HepG2 (cell line): ENCODE measurements at places on chromosomes 6 and 20. TPM values are rescaled to one million over a fixed set of nuclear protein-coding genes. Genes with fewer than 3 reads are reported as not detected.

The SLC39A7 gene
- total RNA-seq: 127 and 229 TPM in 2 replicates

The POPDC3 gene
- 0.20 TPM in 1 of 2 replicates, not detected in the other for total RNA-seq

The DNAJC5 gene
- 54.3 and 64.5 TPM in 2 replicates for total RNA-seq

The OPRL1 gene
- total RNA-seq: 0.27 and 0.35 TPM in 2 replicates

The KIFC1 gene
- 45.5 and 47.6 TPM in 2 replicates for total RNA-seq

The KCNB1 gene
- total RNA-seq: 0.02 TPM in 1 of 2 replicates, not detected in the other

The CTNNBL1 gene
- 94.6 and 136 TPM in 2 replicates for total RNA-seq

The AKAP12 gene
- 10.6 and 14.9 TPM in 2 replicates for total RNA-seq

The DUSP15 gene
- 0.18 and 0.93 TPM in 2 replicates for total RNA-seq

The RAET1L gene
- not detected in 2 replicates for total RNA-seq

The CST2 gene
- not detected in 2 replicates for total RNA-seq

The SLC17A1 gene
- 0.09 TPM in 1 of 2 replicates, not detected in the other for total RNA-seq

The GFOD1 gene
- 6.4 TPM in 2 replicates for total RNA-seq

The ARMC12 gene
- total RNA-seq: not detected in 2 replicates

The ADGRF4 gene
- total RNA-seq: not detected in 2 replicates

The SLC22A2 gene
- not detected in 2 replicates for total RNA-seq

The PHACTR1 gene
- 0.09 TPM in 1 of 2 replicates, not detected in the other for total RNA-seq

The TRERF1 gene
- total RNA-seq: 0.02 TPM in 1 of 2 replicates, not detected in the other

The NKX2-2 gene
- not detected in 2 replicates for total RNA-seq

The CLIC1 gene
- 445 and 602 TPM in 2 replicates for total RNA-seq

The KHDC1L gene
- total RNA-seq: not detected in 2 replicates

The IFT52 gene
- 64.0 and 80.6 TPM in 2 replicates for total RNA-seq

The RAB44 gene
- not detected in 2 replicates for total RNA-seq

The BANF2 gene
- total RNA-seq: 0.35 TPM in 1 of 2 replicates, not detected in the other

The CAGE1 gene
- total RNA-seq: 0.15 TPM in 1 of 2 replicates, not detected in the other

The SLC22A1 gene
- total RNA-seq: 0.32 and 0.80 TPM in 2 replicates
